ENCODE measurements at places on chromosomes 13 and 19.

DNA sequence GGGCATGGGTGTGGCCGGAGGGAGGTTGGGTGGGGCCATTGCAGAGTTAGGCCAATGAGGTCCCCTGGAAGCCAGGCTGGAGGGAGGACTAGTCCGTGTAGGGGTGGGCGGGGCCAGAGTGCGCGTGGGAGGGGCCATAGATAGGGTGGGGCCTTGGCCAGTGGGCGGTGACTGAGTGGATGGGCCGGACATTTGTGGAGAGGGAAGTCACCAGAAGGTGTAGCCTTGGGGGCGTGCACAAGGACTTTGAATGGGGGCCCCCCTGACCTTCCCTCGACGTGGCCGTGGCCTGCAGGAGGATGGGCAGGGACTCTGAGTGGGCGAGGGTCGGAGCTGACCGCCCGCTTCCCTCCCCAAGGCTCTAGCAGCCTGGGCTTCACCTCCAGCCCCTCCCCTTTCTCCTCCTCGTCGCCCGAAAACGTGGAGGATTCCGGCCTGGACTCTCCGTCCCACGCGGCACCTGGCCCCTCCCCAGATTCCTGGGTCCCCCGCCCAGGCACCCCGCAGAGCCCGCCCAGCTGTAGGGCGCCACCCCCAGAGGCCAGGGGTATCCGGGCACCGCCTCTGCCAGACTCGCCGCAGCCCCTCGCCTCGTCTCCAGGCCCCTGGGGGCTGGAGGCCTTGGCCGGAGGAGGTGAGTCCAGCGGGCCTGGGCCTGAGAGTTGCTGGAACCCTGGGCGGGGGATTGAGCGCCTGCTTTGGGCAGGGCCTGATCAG lies 16.5 kb upstream of the B3GNT3 start:
- DNase-seq, result peak; percentile 86

DNA sequence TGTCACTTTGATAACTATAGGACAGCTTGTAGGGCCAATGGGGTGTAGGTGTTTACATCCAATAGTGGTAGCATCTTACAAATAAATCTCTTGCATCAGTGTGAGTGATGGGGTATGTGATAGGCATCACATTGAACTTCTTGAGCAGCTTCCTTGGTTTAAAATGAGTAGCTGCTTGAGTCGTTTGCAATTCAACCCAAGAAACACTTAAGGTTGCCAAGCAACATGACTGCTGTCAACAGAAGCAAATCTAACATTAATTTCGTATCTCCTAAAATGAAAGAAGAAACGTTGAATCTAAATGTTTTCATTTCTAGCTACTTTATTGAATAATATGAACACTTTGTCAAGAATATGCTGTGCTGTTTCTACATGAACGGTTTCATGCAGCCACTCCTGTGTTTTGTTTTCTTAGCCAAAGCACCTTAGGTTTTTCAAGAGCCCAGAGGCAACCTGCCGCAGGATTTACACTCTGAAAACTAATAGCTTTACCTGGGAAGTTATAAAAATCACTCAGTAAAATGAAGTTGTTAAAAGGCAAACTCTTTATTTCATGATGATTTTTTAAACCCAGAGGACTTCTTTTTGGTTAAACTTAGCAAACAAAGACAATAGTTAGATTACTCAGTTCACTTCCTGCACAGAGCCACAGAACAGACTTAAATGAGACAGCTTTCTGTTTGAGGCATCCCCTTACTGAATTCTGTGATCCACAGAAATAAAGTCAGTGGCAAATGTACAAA lies 305.2 kb downstream of the MTUS2 start:
- DNase-seq, result peak; percentile 31

GRCh38 chr19:41265395-41266153 lies 1.4 kb downstream of the HNRNPUL1 start:
- peak; percentile 74 for DNase-seq

DNA sequence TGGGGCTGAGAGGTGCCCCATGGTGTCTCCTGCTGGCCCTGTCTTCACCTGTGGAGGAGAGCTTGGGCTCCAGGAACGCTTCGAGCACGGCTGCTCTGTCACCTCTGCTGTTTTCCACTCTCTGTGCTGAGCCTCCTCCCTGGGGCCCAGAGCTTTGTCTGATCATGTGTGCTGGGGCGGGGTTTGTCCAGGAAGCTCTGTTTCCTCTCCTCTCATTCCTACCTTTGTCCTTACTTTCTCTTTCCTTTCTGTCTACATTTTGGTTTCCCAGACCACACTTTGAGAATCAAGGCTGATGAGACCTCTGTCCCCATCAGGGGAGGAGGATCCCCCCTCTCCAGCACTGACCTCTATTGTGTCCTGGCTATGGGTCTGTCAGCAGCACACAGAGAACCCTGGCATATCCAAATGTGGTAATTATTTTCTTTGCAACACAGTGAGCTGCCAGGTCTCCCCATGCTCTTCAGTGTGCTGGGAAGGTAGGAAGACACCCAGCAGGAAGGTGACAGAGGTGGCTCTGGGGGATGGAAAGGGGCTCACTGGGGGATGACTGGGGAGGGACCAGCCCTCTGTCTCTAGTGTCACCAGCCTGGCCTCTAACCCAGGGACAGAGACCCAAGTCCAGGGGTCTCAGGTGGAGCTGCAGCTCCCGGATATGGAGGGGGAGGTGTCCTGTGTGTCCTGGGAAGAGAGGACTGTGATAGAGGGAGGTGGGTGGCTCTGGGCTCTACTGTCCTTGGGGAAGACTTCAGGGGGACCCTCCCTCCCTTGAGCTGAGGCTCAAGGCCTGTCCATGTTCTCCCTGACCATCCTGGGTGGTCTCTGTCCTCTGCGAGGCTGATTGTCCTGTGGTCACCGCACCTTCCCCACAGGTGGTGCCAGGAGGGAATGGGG lies at the start of gene CEACAM1:
Gene CEACAM1 (minus strand): TSS at position 128 of the 894 bp plus-strand sequence. CDS start 107 bp downstream, at position 21.
- DNase-seq, result peak; percentile 20

DNA sequence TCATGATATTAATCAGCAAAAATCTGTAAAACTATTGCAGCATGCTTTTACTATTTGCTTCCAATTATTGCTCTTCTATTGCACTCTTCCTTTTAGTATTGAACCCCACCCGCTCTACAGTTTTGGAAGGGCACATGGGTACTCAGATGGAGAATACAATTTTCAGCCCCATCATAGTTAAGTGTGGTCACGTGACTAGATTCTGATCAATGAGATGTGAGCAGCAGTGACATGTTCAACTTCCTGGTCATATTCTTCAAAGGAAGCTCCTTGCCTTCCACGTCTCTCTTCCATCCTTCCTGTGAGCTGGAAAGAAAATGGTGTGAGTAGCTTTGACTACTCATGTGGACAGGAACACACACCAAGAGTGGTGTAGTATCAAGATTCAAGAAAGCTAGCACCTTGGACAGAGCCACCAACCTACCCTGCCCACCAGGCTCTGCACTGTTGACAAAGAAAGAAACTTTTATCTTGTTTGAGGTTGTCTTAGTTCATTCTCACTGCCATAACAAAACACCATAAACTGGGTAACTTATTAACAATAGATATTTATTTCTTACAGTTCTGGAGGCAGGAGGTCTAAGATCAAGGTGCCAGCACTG lies 3.8 kb upstream of the FGF14 start:
- peak; percentile 55 for DNase-seq

DNA sequence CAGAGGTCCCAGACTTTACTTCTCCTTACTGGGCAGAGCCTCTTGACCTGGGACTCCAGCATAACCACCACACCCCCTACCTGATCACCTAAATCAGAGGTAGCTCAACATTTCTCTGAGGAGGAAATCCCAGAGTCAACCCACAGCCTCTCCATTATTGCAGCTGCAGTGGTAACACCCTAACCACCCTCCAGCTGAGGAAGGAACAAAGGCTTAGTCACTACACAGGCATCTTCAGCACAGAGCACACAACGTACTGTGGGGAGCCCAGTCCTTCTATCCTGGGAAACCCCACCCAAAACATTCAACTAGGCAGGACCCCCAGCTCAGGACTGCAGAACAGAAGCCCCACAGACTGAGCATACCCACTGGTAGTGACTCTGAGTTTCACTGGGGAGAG lies 824.7 kb upstream of the SLITRK5 start:
- no peak for DNase-seq

DNA sequence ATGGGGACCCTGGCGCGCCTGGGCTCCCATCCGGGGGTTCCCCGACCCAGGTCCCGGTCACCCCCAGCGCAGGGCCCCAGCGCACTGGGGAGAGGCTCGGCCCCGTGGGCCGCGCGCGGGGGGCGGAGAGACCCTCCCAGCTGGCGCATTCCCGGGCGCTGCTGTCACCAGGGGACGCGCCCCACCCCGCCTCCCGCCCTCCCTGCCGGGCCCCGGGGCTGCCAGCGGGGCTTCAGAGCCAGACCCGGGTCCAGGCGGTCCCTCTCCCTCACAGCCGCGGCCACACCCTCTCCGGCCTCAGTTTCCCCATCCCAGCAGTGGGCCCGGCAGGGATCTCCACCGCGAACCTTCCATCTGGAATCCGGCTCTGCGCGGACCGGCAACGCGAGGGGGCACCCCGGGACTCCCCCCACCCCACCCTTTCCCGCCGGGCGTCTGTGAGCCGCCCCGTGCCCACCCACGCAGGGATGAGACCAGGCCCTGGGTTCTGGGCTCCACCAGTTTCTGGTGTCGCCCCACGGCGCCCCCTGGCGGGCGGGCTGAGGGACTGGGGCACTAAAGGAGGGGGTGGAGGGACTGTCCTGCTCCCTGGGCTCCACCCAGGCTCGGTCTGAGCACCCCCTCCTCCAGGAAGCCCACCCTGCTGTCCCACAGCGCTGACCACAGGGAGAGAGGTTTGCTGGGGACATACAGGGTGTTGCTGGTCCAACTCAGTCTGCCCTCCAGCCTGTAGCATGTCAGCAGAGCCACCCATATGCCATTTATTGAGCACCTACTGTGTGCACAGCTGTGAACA lies 878 bp upstream of the ADAMTSL5 start:
- peak; percentile 73 for DNase-seq

DNA sequence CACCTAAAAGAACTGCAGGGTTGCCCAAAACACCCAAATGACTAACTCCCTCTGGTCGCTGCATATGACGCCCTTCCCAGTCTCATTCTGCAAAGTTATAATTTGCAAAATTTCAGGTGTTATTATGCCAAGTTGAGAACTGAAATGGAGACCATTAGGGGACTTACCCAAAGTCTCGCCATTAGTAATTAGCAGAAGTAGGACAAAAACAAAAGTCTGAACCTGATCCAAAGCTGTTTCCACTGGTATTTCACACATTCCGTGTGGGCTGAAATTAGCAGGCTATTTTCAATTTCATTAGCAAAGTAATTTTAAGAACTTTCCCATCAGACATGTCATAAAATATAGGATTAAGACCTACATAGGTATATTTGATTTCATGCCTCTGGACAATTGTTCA lies 6.8 kb downstream of the RUBCNL start:
- DNase-seq, result no peak

DNA sequence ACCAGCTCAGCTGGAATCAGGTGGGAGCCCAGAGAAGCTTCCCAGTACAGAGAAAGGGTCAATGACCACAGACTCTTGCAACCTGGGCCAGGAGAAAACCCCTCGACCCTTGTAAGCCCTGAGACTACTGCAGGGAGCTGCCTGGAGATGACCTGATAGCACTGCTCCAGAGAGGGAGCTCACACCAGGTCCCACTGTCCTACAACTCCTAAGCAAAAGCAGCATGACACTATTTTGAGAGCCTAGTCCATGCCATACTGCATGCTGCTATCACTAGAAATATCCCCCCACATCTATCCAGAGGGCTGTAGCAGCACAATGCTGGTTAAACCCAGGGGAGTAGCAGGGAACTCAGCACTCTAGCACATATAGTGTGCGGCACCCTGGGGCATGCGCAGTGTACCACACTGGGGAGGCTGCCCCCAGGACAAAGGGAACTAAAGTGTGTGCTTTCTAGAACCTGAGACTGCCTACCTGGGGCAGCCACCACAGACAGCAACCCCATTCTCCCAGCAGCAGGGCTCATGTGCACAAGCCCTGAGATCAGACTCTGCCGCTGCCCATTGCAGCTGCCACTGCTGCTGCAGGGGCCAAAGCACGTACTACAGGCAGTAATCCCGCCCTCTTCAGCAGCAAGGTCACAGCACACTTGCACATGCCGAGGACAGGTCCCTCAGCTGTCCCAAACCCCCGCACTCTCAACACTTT lies 27.1 kb upstream of the N4BP2L1 start:
- no peak for DNase-seq

DNA sequence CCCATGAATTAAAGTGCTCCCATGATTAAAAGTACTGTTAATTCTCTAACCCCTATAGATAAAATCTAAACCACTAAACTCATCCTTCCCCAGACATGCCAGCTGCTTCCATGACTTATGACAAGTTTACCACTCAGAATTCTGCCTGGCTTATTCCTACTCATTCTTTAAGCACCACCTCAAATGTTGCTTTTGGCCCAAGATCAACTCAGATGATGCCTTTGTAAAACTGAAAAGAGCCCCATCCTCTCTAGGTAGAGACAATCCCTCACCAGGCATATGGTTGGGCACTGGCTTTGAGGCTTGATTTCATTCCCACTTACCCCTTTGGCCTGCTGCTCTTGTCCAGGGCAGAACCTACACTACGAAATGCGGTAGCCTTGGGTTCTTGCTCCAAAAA lies 250.0 kb downstream of the DNAJC15 start:
- no peak for DNase-seq

GRCh38 chr13:72839831-72840426 lies 58.0 kb downstream of the PIBF1 start:
- DNase-seq, result peak; percentile 70

DNA sequence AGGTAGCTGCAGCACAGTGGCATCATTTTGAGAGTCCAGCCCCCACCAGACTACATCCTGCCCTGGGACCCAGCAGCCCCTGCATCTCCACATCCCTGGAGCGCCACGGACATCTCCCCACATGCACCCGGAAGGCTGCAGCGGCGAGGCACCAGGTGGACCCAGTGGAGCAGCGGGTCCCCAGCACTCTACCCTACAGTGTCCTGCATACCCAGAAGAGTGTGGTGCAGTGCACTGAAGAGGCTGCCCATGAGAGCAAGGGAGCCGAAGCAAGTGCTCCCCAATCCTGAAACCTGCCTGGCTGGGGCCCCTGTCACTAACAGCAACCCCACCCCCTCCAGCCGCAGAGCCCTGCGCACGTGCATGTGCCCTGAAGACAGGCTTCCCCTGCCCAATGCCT lies 21.3 kb upstream of the SLC7A9 start:
- DNase-seq, result no peak

DNA sequence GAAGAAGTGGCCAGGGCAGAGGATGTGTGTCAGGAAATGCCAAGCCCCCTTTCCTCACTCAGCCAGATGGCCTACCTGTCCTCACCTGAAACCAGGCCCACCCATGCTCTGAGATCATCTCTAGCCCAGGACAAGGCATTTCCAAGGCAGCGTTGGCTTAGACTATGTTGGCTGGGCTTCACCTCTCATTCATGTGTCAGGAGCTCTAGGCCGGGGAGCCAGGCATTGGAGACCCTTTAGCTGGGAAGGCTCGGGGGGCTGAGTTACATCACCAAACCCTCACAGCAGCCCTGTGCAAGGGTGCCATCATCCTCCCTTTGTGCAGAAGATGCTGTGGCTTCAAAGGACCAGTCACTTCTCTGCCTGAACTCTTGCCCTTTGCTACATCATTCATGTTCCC lies 40.0 kb downstream of the COL4A2 start:
- no peak for DNase-seq

DNA sequence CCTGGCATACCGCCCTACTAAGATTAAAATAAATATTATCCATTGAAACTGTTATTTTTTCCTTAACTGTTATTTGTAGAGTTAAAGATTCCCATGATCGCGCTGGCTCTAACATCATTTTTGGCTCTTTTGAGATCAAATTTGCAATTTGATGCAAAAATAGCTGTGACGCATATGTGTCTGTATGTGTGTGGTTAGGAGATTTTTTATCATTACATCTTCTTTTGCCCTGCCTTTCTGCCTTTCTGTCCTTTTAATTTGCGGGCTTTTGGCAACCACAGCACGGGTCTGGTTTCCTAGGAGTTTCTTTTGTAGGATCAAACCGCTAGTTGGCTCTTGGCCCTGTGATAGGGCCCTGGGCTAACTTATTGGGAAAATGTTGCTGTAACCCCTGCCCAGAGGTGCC lies 37.3 kb upstream of the ALOX5AP start:
- DNase-seq, result peak; percentile 1

Measured in OCI-M1 (cell line).